Gastroesophageal sphincter (tissue), 4 donors: ENCODE measurements at places on chromosomes 7 and 10. TPM values are rescaled to one million over a fixed set of nuclear protein-coding genes. Genes with fewer than 3 reads are reported as not detected.

Gene EGR2
- 1.3 TPM for total RNA-seq

Gene GPR85
- total RNA-seq: 1.1 TPM

Gene CCDC71L
- 80.1 TPM for total RNA-seq

Gene EBLN1
- not detected for total RNA-seq

Gene ATOH7
- not detected for total RNA-seq

GRCh38 chr10:77892021-77892739, 34.4 kb downstream of the DLG5 start:
- peak; percentile 48 for ATAC-seq

DNA sequence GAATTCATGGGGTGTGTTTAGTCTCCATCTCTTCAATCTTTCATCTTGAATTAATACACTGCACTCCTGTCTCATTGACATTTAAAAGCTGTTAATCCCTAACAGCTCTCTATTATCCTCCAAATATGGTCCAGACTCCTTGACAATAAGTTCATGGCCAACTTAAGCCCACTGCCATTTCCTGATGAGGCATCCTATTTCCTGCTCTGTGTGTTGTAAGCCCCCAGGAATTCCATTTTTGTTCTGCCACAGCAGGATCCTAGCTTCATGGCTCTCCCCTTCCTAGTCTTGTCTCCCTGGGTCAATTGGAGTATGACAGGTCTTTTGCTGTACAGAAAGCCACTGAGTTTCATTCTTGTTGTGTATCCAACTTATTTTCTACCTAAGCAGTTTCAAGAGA, 218.8 kb downstream of the OTUD1 start:
- no peak for ATAC-seq

DNA sequence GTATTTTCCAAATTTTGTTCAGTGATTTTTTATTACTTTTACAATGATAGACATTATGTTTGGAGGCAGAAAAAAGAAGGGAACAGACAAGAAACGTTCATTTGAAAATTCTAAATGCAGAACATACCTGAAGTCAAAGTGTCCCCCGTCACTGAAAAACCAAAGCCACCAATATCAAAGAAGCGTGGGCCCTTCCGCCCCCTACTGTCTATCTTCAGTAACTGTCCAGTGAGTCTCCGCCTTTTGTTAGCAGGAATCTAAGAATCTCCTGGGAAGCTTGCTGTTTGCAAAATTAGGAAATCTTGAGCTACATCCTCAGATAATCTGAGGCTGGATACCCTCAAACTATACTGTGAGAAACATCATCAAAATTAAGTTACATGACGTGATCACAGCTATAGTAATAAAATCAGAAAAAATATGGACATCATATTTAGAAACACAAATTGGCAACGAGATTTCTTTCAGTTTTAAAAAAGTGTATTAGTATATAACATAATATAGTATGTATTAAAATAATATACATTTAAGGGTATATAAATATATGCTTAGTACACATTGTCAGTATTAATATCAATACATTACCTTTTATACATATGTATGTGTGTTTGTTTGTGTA, 169.3 kb upstream of the AKR1E2 start:
- ATAC-seq: no peak

GRCh38 chr10:8830876-8831275, 776.4 kb downstream of the GATA3 start:
- no peak for ATAC-seq

DNA sequence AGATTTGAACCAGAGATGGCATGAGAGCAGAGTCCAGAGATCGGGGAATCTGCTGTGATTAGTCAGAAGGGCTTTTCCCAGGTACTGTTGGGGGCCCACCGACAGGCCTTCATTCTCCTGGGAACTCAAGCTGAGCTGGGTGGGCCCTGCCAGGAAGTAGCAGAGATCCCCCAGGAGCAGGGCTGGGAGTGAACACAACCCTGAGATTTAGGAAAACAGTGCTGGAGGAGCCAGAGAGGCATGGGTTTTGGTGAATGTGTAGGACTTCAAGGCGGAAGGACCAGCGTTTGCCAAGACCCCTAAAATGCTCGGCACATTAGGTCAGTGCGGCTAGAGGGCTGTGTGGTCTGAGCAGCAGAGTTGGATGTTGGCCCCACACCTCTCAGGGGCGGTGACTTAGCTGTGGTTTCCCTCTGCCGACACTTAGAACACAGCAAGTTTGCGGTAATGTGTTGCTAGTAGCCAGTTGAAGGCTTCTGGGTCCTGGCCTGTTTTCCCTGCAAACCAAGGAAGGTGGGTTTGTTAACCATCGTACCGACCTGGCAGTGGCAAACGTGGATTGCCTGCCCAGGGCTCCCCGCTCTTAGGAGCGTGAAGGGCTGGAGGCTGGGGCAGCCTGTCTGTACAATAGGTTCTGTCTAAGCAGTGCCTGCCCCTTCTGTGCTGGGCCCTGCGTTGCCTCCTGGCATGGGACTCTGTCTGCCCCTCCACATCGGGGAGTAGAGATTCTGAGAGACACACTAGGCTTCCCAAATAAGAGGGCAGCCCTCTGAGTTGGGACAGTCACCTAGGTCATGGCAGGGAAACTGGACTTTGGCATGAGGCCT, 14.0 kb downstream of the NACAD start:
- no peak for ATAC-seq

GRCh38 chr10:114408112-114408967, 4.0 kb upstream of the AFAP1L2 start:
- no peak for ATAC-seq

DNA sequence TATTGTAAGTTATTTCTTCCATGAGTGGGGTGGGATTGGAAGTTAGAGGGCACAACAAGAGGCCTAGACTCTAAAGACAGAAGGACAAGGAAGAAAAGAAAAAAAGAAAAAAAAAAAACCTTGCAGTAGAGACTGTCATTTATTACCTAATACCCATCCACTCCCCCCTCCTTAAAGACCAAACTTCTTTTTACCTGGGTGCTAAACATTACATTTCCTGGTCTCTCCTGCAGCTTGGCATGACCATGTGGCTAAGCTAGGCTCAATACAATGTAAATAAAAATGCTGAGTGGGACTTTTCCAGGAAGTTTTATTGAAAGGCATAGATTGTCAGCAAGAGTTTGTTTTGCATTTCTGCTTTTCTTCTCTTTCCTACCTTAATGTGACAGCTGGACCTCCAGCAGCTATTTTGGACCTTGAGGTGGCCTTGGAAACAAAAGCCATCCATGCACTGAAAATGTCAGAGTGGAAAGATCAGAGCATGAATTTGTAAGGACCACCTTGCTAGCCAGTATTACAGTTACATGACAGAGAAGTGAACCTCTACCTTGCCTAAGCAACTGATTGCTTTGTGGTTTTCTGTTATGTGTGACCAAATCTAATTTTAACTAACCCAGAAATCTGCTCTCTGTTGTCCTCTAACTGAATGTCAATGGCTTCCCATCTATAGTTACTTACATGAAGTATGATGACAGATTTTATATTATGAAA, 81.3 kb upstream of the SFMBT2 start:
- no peak for ATAC-seq

DNA sequence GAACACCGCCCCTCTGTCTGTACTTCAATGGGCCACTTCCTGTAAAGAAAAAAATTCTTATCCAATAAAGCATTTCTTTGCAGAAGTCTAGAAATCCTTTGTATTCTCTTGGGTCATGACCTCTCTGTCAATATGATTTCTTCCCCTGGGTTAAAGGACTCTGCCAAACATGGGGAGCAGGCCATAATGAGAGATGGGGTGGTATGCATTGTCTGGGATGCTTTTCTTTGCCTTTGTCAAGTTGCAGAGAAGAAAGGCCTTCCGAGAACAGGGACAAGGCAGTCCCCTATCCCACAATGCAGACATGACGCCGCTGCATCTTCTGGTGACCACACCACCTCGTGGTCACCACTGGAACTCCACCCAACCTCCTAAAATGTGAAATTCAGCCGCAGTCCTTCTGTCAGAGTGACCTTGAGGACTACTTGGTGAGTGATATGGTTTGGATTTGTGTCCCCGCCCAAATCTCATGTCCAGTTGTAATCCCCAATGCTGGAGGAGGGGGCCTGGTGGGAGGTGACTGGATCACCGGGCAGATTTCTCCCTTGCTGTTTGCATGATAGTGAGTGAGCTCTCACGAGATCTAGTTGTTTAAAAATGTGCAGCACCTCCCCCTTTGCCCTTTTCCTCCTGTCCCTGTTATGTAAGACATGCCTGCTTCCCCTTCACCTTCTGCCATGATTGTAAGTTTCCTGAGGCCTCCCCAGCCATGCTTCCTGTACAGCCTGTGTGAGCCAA, 15.2 kb upstream of the FRMPD2 start:
- ATAC-seq: no peak

GRCh38 chr7:96649981-96650380, 59.7 kb downstream of the SEM1 start:
- ATAC-seq: no peak

DNA sequence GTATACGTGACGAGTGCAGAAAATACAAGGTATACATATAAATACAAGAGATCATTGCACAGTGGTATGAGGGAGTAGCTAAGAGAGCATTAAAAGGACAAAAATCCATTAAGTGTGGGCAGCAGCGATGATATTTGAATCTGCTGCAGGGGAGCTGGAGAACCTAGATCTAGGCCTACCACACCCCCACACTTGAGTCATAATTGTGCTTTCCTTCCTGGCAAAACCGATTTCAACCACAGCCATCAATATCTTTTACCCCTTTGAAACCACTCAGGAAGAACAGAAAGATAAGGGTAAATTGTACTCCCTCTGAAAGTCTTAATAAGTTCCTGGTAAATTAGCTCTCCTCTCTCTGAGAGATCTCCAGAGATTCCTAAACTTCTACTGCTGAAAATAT, 345.0 kb downstream of the SORCS1 start:
- ATAC-seq: no peak
